NCI-H2081 (cell line): ENCODE measurements at places on chromosomes 11 and 22.

GRCh38 chr22:31602259-31602952, 59.6 kb downstream of the PISD start:
- DNase-seq = no peak

DNA sequence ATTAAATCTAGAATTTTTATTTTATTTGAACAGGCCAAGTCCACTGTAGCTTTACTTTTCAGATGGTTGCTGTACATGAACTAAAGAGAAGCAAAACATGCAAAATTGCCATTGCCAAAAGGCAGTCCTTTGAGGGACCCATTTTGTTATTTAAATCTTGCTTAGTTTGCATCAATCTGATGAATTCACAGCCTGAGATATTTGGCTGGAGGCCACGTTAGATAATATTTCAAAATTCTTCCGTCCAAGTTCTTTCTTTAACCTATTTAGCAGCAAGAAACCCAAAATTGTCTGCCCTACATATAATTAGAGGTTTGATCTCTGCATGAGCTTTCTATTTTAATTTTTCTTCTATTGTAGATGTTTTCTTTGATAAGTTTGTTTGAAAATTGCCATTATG, 1706.9 kb upstream of the RAG2 start:
- DNase-seq = no peak

DNA sequence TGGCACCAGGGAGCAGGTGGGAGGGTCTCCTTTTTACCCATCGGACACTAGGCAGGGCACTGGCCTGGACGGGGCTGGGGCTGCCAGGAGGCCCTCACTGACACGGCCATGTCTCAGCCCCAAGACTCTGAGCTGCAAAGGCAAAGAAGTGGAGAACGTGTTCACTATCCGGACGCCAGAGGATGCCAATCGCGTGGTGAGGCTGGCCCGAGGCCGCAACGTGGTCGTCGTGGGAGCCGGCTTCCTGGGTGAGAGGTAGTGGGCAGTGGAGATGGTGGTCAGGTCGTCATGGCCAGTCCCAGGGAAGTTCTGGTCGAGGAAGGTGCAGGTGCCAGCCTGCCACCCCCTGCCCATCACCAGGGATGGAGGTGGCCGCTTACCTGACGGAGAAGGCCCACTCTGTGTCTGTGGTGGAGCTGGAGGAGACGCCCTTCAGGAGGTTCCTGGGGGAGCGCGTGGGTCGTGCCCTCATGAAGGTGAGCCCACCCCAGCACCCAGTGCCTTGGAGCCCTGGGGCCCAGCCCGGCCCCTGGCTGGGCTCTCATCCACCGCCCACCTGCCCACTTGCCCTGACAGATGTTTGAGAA, 5.7 kb upstream of the LZTR1 start:
- DNase-seq = no peak

GRCh38 chr22:47043835-47044721, 281.6 kb downstream of the TBC1D22A start:
- peak; percentile 51 for DNase-seq

DNA sequence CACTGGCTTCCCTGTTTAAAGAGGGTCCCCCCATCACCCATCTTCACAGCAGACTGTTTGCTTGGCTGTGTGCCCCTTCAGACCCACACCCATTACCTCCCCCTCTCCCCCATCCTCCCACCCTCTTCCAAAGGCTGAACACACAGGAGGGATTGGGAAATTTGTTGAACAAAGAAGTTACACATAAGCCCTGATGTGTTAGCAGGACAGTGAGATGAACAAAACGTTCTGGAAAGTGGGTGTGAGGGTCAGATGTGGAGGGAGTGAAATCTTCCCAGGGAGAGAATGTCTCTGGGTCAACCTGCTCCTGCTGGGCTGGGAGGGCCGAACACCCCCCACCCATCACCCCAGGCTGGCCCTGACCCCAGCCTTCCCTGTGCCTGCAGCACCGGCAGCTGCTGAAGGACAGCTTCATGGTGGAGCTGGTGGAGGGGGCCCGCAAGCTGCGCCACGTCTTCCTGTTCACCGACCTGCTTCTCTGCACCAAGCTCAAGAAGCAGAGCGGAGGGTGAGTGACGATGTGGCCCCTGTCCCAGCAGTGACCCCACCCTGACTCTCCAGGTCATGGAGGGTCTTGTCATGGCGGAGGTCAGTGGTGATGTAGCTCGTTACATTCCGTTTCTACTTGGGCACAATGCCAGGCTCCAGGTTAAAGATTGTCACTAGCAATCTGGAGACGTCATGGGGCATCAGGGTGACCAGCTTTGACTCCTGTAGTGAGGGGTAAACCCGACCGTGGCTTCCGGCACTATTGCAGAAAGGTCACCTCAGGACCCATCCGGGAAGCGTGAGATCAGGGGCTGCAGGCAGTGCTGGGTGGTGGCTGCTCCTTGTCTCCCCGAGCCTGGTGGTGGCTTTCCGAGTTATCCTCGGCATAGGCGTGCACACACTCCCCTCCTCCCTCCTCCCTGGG, 103.5 kb downstream of the BCR start:
- no peak for DNase-seq

GRCh38 chr22:21666786-21667185, 974 bp downstream of the PPIL2 start:
- no peak for DNase-seq

- DNase-seq = no peak
Observed at GRCh38 chr11:68924073-68924925, 20.6 kb downstream of the IGHMBP2 start.

DNA sequence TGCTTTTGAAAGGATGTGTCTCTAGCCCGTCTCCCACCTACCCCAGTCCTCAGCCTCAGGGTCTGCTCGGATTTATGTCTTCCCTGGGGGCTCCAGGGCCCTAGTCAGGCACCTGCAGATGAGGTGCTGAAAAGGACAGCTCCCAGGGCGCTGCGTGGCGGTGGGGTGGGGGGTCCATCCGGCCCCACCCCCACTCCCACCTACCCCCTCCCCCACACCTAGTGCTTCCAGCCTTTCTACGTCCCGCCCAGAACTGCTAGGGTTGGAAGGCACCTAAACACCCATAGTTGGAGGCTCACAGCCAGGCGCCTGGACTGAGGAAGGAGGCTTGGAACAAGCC, 1.4 kb upstream of the ROBO3 start:
- no peak for DNase-seq

- no peak for DNase-seq
Observed at GRCh38 chr11:37322333-37323194, 724.5 kb upstream of the RAG2 start.

- no peak for DNase-seq
Observed at GRCh38 chr11:35088676-35089075, 50.3 kb upstream of the CD44 start.

DNA sequence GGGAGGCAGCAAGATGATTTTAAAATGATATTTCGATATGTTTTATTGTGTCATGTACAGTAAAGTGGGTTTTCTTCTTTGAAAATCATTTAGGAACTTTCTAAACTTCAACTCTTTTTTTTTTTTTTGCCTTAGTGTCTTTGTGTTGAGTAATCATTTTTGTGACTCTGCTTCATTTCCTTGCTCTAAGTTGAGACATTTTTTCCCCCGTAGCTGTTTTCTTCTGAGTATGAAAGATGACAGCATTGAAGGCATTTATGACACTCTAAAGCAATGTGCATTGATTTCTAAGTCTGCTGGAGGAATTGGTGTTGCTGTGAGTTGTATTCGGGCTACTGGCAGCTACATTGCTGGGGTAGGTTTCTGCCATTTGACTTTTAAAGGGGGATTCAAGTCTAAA, 23.5 kb downstream of the RRM1 start:
- no peak for DNase-seq

GRCh38 chr11:22927793-22928192, 67.5 kb upstream of the CCDC179 start:
- no peak for DNase-seq

GRCh38 chr11:19723572-19724342, 11.1 kb downstream of the NAV2 start:
- DNase-seq = no peak

GRCh38 chr22:24289114-24289513, 18.5 kb downstream of the SPECC1L start:
- DNase-seq = no peak
